ENCODE measurements at places on chromosomes 2 and 18.

GRCh38 chr2:207727261-207727660, 15.8 kb downstream of the CCNYL1 start:
- DNase-seq, result no peak

- peak; percentile 88 for DNase-seq
These were observed 59.8 kb upstream of the SLC8A1 start for GRCh38 chr2:40511661-40512213.

DNA sequence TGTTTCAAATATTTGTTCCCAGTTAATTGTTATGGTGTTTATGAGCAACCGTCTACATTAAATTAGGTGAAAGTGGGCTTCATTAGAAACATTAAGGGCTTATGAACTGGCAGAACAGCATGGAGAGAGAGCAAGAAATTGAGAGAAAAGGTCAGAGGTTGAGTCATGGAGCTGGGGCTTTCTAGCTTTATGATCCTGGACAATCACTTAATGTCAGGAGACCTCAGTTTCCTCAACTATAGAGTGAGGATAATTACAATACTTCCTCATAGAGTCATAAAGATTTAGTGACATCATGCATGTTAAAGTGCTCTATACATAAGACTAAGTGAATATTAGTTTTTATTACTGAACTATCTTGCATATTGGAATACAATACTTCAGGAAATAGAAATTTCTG, 83.9 kb downstream of the PLCL1 start:
- peak; percentile 77 for DNase-seq

DNA sequence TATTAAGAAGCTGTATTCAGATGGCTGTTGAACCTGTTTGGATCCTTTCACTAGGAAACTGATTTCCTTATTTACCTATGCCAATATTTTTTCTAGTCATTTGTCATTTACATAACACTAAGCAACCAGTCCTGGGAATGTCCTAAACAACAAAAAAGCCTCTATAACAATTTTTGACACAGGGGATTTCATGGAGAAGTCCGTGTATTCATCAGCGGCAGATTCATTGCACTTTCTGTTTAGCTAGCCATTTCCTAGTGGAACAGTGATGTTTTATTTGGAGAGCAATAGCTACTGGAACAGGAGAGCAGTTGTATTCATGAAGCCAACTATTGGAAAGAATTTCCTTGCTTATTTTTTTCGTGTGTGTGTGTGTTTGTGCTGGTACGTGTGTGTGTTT, 604.3 kb upstream of the POU3F3 start:
- no peak for DNase-seq

DNA sequence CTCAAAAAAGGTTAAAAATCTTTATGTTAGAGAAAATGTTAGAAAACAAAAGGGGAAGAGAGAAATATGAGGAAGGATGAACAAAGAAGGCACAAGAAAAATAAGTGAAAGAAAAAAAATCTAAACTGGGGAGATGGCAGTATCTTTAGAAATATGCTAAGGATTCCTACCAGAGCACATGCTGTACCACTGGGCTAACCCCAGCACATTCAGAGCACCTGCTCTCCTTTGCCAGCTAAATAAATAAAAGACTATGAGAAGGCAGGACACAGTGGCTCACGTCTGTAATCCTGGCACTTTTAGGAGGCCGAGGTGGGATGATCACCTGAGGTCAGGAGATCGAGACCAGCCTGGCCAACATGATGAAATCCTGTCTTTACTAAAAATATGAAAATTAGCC, 92.2 kb upstream of the CDKL4 start:
- DNase-seq, result no peak

DNA sequence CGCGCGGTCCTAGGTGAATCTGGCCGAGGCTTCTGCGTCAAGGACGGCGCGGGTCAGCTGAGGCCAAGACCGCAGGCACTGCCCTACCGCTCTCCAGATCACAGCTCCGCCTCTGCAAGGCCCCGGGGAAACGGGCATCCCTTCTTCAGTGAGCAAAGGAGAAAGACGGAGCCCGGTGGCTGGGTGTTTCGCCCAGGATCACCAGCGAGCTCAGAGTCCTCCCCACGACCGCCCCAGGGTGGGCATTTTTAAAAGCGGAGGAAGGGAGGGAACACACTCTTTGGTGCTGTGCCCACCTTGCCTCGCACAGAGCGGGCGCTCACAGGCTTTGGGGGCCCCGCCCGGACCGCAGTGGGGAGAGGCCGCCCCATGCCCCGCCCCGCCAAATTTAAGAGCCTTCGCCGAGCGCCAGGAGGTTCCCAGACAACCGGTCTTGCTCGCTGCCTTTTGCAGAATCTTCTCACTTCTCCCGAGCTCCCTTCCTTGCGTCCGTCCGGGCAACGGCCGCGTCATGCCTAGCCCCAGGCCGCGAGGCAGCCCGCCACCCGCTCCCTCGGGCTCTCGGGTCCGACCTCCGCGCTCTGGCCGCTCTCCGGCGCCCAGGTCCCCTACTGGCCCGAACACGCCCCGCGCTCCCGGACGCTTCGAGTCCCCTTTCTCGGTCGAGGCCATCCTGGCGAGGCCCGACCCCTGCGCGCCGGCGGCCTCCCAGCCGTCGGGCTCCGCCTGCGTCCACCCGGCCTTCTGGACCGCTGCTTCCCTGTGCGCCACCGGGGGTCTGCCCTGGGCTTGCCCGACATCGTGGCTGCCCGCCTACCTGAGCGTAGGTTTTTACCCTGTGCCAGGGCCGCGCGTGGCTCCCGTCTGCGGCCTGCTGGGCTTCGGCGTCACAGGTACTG, at the start of gene NOTO:
Gene NOTO (plus strand): TSS at position 419 of the 899 bp plus-strand sequence. CDS start 93 bp downstream, at position 512.
- no peak for DNase-seq

GRCh38 chr18:80183273-80184050, 63.9 kb downstream of the PARD6G start:
- DNase-seq, result no peak

- DNase-seq, result no peak
These were observed 692 bp upstream of the RAX start for GRCh38 chr18:59273759-59274532.

DNA sequence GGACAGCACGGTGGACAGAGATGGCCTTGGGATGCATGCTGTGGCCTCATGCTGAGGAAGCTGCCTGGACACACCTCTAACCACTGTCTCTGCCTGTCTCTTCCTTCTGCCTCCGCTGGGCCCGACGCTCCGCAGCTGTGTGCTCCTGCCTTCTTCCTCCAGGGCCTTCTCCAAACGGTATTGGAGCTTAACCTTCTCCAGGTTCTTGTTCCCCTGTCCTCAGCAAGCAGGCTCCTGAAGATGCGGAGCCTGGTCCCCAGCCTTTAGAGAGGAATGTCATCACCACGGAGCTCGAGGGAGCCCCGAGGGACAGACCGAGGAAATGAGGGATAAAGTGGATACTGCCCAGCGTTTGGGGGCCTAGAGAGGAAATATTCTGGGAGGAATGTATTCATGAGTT, 155.1 kb downstream of the DYSF start:
- no peak for DNase-seq

DNA sequence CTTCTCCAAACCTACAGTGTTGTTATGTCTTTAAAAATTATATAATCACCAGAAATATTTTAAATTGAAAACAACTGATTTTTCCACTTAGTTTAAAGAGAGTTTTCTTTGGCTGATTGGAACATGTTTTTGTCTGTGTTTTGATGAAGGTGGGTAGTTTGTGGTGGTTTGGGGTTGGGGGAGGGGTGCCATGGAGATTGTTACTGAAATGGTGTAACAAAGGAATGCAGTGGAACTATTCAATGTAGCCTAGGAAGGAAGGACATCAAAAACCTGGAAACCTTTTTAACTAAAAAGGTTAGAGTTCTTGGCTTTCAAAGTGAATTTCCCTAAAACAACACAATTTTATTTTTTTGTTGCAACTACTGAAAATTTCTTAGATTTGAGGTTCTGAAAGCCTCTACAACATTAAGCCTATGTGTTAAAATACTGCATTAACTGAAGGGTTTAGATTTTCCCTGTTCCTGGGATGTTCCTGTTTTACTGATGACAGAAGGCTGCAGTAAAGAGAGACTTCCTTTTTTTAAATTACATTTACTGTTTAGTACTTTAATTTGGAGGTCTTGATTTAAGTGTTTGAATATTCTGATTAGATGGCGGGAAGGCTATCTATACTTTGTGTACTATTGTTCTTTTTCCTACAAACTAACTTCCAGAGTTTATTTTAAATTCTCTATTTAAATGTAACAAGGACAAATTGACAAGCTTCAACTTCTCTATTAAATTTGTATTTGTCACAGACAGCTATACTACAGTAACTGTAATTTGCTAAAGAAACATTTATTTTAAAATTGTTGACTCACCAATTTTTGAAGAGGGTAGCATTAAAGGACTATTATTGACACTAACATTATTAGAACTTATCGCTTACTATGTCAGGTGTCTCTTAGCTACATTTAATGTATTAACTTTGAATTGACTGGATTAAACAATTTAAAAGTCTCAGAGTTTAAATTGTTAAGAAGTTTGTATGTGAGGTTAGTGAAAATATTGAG, 87.7 kb downstream of the LIMS1 start:
- DNase-seq, result peak; percentile 57

GRCh38 chr2:23531881-23532280, 146.9 kb downstream of the KLHL29 start:
- no peak for DNase-seq

- no peak for DNase-seq
These were observed 11.7 kb downstream of the COLEC11 start for GRCh38 chr2:3606370-3607201.

- no peak for DNase-seq
These were observed 1.2 kb downstream of the CDK15 start for GRCh38 chr2:201807452-201807999.

- no peak for DNase-seq
These were observed 269.3 kb upstream of the RAB12 start for GRCh38 chr18:8339952-8340351.

GRCh38 chr18:30501594-30501993, 540.9 kb downstream of the DSC3 start:
- DNase-seq, result no peak

GRCh38 chr18:47317824-47318508, 66.5 kb upstream of the SKOR2 start:
- DNase-seq, result no peak

DNA sequence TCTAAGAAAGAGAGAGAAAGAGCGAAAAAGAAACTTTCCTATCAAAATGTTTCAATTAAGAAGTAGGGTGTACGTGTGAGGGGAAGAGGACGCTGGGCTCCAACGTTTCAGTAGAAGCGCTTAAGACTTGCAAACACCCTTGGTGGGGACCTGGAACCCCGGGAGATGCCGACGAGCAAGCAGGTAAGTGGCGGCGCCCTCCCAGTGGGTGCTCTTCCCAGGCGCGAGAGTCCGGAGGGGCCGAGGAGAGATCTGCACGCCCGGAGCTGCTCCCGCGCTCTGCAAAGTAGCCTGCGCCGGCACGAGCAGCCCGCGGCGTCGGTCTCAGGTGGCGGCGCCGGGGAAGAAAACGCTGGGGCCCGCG, 678 bp upstream of the OTX1 start:
- DNase-seq, result no peak

DNA sequence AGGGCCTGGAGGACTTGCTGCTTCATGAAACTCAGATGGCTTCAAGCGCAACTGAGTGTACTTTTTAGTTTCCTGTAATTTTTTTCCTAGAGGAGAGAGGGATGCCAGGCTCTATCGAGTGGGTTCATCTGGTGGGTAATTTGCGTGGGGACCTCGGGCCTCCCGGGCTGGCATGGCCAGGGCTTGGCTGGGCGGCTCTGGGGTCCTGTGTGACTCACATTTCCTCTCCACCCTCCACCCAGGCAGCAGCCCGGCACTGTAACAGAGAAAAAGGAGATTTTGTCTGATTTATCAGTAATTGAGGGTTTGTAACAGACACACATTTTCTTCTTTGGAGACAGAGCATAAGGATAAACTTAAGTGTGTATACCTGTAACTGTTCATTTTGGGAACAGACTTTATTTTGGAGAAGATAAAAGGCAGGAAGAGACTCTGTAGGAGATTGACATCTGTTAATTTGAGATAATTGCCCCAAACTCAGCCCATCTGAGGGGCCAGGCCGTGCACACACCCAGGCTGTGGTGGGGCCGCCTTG, 64.3 kb downstream of the NFATC1 start:
- no peak for DNase-seq

GRCh38 chr2:66255867-66256266, 179.1 kb upstream of the MEIS1 start:
- no peak for DNase-seq

- no peak for DNase-seq
These were observed 244.1 kb downstream of the SH3BP4 start for GRCh38 chr2:235195921-235196320.

- no peak for DNase-seq
These were observed 1783.9 kb downstream of the SUCLG1 start for GRCh38 chr2:82675186-82675585.

DNA sequence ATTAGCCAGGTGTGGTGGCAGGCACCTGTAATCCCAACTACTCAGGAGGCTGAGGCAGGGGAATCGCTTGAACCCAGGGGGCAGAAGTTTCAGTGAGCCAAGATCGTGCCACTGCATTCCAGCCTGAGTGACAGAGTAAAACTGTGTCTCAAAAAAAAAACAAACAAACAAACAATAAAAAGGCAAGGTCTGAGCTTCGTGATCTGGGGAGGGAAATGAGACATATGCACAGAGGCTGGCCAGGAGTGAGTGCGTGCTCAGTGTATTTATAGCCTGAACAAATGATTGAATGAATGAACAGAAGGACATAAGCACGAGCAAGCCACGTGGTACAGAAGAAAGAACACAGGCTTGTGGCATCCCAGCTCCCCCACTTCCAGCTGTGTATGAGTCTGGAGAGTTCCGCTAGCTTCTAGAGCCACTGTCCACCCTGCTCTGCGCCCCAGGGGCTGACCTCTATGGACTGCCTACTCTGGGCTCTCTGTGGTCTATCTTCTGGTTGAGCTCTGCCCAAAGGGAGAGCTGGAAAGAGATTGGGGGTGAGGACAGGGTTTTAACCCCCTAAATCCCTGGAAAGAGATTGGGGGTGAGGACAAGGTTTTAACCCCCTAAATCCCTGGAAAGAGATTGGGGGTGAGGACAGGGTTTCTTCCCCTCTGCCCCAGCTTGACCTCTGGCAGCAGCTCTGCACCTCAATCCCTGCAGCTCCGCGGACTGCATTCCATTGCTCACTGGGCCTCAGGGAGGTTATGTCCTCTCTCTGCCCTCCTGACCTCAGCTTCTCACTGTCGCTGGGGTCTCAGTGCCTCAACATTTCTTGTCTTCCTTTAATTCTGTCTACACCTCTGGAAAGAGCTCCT, 11.0 kb upstream of the ROCK2 start:
- DNase-seq, result no peak

- DNase-seq, result no peak
These were observed 9.9 kb upstream of the KLF11 start for GRCh38 chr2:10033251-10034006.

GRCh38 chr2:46802665-46803546, 112.7 kb downstream of the MCFD2 start:
- DNase-seq, result no peak

GRCh38 chr18:63177919-63178821, 141.4 kb downstream of the BCL2 start:
- DNase-seq, result no peak

DNA sequence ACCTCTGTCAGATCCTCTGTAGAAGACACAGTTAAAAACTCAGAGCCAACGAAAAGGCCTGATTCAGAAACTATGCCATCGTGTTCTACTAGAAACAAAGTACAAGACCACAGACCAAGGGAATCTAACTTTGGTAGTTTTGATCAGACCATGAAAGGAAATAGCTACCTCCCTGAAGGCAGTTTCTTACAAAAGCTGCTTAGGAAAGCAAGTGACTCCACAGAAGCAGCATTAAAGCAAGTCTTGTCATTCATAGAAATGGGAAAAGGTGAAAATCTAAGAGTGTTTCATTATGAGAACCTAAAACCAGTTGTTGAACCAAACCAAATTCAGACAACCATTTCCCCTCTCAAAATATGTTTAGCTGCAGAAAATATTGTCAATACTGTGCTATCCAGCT, 58.2 kb downstream of the FSIP2 start:
- DNase-seq, result no peak

- DNase-seq, result no peak
These were observed 105.0 kb upstream of the SH3BP4 start for GRCh38 chr2:234846599-234847363.

Measured in inflammatory macrophage (primary cell).